Activated CD4-positive, alpha-beta T cell treated with anti-CD3 and anti-CD28 coated beads for 1 hour (primary cell): ENCODE measurements at places on chromosomes 1 and 21.
A peak's percentile ranks its signal among the peaks of the same experiment; 100 is the strongest.

- no peak for DNase-seq
Observed at GRCh38 chr21:45876381-45877170, 105.0 kb upstream of the COL6A1 start.

DNA sequence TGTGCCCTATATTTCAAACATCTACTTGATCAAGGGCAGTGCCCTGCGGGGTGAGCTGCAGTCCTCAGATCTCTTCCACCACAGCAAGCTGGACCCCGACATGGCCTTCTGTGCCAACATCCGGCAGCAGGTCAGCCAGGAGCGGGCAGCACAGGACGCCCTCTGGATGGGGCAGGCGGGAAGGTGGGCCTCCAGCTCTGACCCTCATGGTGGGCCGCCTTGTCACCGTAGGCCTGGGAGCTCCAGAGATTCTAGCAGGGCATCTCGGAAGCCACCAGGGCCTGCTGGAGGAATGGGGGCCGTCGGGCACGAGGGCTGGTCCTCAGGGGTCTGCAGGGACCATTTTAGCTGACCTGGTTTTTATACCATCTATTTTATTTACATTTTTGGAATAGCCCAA is 15.6 kb upstream of the MFN2 start:
- no peak for DNase-seq

DNA sequence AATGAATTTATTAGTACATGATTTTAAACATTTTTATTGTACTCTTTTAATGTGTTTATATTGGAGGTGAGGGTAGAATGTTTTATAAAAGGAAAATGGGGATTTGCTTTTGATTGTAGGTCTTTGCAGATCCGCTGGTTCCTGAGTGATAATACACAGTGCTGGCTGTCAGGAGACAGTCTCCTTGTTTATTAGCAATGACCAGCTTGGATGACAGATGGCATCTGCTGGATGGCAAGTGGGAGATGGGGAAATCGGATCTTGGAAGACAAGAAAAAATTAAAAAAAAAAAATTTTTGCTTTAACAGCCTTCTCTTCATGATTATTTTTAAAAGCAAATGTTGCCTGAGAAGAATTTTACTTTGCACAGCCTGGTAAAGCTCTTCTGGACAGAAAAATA is 4.4 kb upstream of the PHTF1 start:
- no peak for DNase-seq

DNA sequence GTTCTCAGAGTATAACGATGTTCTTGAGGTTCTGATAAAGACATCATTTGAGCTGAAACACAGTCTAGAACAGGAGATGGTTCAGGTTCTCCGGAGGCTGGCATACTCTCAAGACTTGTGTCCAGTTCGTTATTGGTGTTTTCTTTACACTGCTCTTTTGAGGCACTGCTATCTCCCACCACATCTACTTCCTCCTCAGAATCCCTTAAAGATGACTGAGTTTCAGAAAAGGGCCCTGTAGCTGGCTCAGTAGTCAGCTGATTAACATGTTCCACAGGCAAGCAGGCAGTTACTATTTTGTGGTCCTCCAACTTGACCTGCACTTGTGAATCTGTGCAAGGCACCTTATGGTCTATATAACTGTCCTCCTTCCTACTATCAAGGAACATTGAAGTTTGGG is 50.2 kb downstream of the ZZZ3 start:
- DNase-seq = no peak

GRCh38 chr1:232521660-232522059 is 108.3 kb downstream of the SIPA1L2 start:
- DNase-seq = no peak

GRCh38 chr1:10507111-10507879 is 32.5 kb downstream of the PEX14 start:
- DNase-seq = peak; percentile 32

DNA sequence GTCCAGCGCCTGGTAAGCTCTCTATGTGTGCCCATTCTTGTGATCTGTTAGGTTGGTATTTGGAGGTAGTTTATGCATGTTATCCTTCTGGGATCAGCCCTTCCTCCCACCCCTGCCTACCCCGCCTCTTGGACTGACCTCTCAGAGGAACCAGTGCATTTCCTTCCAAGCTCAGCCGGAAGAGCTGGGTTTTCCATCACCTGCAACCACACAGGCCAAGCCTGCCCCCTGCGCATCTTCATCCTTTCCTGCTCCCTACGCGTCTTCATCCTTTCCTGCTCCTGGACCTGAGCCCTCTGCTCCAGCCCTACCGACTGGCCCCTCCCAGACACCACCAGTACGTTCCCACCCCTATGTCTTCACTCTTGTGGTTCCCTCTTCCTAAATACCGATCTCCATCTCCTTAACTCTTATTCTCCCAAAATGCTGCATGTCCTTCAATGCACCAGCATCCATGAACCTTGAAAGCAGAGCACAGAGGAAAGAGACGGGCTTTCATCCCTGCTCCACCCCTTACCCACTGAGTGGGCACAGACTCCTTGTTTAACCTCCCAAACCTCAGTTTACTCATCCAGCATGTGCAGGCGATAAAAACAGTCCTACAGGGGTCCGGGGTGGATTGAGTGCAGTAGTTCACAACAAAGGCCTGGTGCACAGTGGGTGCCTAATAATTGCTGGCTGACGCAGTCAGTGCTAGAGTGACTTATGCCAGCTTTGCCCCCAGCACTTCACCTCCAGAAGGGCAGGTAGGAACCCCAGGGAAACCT is 526.3 kb downstream of the MATN1 start:
- DNase-seq = no peak

- no peak for DNase-seq
Observed at GRCh38 chr1:233253832-233254331, 41.6 kb downstream of the PCNX2 start.

DNA sequence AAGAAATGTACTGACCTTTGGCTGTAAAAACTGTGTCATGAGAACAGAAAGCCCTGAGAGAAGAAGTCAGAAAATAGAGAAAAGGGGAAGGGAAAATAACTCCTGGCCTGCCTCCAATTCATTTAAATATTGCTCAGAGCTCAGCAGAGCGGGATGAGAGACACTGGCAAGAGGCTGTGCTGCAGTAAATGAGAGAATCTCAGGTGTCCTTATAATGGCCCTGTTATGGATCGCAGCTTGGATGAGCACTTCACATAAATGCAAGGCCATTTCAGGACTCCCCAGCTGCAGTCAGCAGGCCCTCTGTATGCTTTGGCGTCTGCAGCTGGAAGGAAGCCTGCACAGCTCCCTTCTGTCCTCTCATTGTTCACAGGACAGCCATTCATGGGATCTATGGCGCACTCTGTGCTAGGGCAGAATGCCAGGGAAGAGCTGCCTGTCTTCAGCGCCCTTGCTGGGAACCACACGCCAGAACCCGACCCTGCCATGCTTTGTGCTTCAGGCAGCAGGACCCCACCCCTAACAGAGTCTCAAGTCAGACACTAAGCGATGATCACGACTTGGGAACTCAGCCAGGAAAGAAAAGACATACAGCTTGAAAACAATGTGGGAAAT is 20.7 kb upstream of the ABCB10 start:
- no peak for DNase-seq

DNA sequence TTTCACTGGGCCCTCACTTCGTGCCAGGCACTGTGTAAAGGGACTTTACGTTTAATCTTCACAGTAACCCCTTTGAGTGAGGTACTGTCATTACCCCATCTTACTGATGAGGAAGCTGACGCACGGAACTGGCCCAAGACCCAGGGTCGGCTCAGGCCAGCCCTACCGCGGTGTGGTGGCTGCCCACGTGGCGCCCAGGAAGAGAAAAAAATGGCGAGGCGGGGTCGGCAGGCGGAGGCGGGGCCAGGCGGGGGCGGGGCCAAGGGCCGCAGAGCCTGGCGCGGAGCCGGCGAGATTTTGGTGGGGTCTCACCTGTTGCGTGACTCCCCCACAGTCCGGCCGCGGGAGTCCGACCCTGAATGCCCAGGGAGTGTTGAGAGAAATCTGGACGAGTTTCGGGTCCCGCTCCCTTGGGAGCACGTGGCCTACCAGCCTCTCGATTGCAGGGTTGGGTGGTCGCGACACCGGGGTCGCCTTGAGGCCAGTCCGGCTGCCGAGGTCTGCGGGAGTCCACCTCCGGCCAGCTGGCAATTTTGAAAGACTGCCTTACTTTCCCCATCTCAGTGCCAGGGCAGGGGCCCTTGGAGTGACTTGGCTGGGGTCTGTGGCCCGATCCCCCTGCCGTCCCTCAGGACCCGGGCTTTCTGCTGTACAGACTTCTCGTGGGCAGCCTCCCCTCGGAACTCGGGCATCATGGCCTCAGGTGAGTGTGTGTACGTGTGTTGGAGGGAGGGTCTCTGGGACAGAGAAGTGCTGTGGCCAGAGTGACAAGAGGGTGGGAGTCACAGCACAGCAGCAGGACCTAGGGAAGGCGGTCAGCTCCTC is at the start of the genes AMPD2 and GNAT2:
AMPD2 (plus strand) TSS at position 262 of the 825 bp plus-strand sequence. CDS start 1,339 bp downstream, outside the sequence.
GNAT2 (minus strand) TSS at position 41 of the 825 bp plus-strand sequence. CDS start 6,746 bp downstream, outside the sequence.
- DNase-seq = peak; percentile 48

- DNase-seq = no peak
Observed at GRCh38 chr1:145545055-145545454, 62.7 kb upstream of the GPR89A start.
